ENCODE measurements at places on chromosomes 2 and 18.

GRCh38 chr2:94994063-94994913, 31.2 kb upstream of the MAL start:
- no peak for DNase-seq

DNA sequence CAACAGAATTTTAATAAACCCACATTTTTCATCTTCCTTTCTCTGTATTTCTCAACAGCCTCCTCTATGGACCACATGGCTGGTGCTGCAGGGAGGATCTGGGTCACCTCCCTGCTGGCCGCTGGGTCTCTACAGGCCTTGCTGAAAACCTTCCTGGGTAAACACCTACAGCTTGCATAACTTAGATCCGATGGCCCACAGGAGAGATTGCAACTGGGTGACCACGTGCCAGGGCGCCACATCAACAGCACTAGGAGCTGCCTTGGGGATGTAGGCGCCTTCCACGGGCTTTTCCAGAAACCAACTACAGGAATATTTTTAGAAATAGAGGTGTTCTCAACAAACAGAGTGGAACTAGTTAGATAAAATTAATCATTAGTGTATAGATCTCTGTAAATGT, 19.4 kb downstream of the TMEM18 start:
- no peak for DNase-seq

DNA sequence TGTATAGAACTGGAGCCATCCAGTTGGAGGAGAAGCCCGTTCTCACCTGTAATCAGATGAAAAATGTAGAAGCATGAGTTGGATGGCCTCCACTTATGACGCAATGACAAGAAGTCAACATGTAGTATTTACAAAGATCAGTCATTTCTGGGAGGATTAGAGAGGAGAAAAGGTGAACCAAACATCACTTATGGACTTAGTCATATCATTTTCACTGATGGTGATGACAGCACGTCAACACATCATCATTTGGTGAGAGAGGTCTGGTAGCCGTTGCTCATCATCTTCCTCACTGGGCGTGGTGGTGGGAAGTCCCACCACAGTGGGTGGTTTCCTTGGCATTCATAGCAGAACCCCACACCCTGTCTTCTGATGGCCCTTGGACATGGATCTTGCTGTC, 264.2 kb upstream of the EPAS1 start:
- DNase-seq = peak; percentile 90

DNA sequence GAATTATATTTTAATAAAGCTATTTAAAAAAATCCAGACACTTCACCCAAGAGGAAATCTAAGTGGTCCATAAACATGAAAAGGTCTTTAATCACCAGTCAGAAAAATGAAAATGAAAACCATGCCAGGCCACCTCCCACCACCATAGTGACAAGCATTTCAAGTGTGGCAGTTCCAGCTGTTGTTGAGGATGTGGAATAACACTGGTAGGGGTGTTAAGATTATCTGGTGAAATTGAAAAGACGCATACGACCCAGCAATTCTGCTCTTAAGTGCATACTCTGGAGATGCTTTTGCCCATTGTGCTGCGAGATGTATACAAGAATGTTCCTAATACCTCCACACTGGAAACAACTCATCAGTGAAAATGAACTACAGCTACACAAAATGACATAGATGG, 82.2 kb downstream of the MSH2 start:
- no peak for DNase-seq

DNA sequence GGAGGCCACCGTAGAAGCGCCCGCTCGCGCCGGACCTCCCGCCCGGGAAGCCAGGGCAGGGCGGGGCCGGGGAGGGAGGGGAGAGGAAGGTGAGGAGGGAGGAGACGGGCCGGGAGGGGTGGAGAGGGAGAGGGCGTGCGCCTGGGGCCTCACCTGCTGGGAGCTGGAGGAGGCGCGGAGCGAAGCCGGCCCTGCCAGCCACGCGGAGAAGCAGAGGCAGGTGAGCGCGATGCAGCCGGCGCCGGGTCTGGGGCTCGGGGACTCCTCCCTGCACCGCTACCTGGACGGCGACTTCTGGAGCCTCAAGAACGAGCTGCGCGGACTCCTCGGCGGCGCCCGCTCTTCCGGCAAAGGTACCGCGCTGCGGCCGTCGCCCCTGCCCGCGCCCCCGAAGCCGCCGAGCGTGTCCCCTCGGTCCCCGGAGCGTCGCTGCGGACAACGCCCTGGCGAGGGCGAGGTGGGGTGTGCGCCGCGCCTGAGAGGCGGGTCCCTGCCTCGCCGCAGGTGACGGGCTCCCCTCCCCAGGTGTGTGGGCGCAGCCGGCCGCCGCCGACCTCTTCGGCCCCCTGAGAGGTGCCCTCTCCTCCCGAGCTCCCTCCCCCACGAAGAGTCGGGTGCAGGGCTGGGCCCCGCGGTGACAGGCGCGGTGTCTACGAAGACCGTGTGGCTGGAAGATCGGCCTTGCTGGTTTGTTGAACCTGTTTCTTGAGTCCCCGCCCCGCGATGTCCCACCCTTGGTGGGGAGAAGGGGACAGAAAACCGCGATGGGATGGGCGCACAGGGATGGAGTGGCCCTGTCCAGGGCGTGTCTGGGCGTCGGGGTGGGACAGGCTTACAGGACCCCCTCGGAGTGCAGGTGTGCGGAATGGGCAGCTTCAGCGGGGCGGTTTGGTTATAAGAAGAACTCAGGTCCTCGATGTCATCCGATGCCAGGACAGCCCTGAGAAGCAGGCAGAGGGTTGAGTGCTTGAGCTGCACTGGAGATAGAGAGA, at the start of gene ACOXL:
Gene ACOXL, plus strand, starts transcription at position 152 of the 992 bp plus-strand sequence. CDS start 35,817 bp downstream, outside the sequence.
- no peak for DNase-seq

GRCh38 chr18:24054130-24054529, 39.6 kb downstream of the TTC39C start:
- peak; percentile 52 for DNase-seq

DNA sequence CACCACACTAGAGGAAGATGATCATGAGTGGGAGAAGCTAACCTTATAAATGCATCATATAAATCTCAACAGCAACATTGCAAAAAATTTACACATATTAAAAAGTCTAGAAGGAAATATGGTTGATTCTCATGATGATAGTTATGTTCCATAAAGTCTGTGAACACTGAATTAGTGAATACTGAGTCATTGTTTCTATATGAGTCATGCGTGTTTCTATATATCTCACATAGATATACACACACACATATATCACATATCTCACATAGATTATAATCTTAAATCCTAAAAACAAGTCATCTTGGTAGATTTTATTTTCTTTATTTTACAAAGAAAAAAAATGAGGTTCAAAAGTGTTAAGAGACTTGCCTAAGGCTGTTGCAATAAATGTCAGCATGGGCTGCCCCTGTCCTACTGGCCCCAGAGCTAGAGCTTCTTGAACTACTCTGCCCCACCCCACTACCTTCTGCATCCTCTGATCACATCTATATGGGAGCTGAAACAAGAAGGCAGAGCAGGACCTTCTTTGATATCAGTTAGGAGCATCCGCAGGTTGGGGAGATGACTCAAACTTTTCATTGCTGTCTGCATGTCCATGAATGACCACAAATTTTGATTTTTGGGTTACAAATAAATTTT, 81.8 kb upstream of the ADAM23 start:
- DNase-seq = peak; percentile 79
